ENCODE measurements at places on chromosomes 1 and 21. TPM values are rescaled to one million over a fixed set of nuclear protein-coding genes. Genes with fewer than 3 reads are reported as not detected.

DISC1 gene
- 7.2 TPM for polyA plus RNA-seq

DNA sequence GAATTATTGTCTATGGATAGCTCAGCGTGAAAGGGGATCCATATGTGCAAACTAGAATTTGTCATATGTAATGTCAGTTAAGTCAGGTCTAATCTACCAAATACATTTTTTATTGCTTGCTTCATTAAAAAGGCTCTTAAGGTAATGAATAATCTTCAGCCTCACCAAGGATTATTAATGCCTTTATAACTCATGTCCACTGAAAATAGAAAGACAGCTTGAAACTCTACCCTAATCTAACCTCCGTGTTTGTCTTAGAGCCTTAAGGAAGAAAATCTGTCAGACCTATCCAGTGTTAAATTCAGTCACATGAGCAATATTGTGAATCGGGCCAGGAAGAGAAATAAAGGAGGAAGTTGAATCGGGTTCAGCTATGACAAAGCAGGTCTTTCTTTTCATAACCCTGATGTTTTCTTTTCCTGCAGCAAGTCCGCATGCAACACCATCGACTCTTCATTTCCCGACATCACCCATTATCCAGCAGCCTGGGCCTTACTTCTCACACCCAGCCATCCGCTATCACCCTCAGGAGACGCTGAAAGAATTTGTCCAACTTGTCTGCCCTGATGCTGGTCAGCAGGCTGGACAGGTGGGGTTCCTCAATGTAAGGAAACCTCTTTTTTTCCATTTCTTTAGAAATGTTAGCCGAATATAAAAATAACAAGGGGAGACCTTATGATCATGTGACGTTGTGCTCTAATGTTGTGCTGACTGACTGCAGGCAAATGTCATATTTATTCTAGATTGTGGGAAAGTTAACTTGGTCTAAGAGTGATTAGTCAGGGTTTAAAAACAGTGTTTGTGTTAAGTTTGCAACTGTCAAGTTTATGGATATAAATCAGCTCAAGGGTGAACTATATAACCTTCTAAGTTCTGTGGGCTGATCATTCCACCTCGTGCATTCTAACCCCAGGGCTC, 321.0 kb downstream of the TM2D1 start:
- DNase-seq: no peak

- DNase-seq: no peak
Measured at GRCh38 chr1:225467193-225468020, 39.6 kb upstream of the LBR start.

- DNase-seq: no peak
Measured at GRCh38 chr1:221159608-221160007, 280.4 kb downstream of the HLX start.

DNA sequence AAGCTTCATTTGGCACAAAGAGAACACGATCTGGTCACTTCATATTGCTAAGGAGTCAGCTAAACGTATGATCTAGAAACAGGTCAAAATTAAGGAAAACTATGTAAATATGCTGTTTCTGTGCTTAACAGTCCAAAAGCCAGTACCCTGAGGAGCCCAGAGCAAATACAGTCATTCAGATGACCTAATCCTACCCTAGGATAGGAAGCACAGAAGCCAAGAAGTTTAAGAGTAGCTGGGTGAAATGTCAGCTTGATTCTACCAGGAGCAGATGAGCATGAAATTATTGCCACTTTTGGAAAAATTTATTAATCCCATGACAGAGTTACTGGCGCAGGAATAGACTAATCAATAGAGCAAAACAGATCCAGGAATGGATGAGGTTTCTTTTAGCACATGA, 18.3 kb downstream of the SORT1 start:
- DNase-seq: no peak

DNA sequence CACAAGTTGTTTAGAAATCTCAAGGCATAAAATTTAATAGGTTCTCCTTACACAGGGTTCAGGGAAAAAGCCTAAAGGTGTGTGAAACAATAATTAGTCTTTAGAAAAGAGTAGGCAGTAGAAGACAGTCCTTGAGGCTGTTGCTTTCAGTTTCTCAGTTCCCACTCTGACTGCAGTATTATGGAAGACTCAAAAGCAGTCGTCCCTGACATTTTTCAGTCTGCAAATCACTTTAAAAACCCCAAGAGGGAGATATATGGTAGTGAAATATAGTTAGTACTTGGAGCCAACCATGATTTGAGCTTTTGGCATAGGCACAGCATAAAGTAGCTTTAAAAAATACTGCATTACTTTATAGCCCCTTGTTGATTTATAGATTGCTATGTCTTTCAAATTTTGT, 299.7 kb downstream of the OLFM3 start:
- no peak for DNase-seq

DNA sequence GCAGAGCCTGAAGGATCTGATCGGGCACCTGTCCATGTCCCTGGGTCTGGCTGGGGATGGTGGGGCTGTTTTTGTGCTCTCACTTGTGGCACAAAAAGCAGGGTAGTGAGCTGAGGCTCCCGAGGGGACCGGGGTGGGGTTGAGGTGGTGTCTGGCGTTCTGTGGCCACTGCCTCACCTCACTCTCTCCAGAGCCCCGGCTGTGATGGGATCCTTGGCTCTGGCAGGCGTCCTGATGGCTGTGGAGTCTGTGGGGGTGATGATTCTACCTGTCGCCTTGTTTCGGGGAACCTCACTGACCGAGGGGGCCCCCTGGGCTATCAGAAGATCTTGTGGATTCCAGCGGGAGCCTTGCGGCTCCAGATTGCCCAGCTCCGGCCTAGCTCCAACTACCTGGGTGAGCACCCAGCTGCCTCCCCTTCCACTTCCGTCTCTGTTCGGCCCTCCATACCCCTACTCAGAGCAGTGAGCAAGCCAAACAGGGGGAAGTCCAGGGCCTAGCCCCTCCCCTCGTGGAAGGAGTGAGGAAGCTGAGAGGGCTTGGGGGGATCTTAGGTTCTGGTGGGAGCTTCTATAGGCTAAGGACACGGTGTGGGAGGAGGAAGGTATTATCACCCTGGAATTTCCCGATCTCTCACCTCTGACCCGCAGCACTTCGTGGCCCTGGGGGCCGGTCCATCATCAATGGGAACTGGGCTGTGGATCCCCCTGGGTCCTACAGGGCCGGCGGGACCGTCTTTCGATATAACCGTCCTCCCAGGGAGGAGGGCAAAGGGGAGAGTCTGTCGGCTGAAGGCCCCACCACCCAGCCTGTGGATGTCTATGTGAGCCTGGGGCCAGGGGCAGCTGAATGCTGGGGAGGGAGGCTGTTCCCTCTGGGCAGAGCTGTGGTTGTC, 7.0 kb downstream of the ADAMTSL4 start:
- DNase-seq: no peak

- DNase-seq: no peak
Measured at GRCh38 chr1:100611086-100611485, 73.1 kb downstream of the GPR88 start.
